ENCODE measurements at places on chromosomes 5 and 9.

- DNase-seq = no peak
These were observed 199.9 kb downstream of the SNX18 start for GRCh38 chr5:54717459-54717858.

- DNase-seq = no peak
These were observed 202.1 kb downstream of the PCSK5 start for GRCh38 chr9:76092572-76092971.

DNA sequence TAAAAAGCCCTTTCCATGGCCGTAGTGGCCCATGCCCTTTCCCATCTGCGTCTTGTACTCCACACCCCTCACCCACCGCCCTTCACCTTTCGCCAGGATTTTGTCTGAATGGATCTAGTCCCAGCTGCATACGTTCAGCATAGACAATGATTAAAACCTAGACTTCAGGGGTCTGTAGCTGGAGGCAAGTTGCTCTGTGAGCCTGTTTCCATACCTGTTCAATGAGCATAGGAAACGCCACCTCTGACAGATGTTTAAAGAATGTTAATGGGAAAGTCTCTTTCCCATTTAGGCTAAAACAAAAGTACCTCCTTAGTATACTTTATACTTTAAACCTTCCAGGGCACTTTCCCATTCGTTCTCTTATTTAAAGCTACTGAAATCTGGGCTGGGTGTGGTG, 105.7 kb downstream of the SPRY4 start:
- no peak for DNase-seq

DNA sequence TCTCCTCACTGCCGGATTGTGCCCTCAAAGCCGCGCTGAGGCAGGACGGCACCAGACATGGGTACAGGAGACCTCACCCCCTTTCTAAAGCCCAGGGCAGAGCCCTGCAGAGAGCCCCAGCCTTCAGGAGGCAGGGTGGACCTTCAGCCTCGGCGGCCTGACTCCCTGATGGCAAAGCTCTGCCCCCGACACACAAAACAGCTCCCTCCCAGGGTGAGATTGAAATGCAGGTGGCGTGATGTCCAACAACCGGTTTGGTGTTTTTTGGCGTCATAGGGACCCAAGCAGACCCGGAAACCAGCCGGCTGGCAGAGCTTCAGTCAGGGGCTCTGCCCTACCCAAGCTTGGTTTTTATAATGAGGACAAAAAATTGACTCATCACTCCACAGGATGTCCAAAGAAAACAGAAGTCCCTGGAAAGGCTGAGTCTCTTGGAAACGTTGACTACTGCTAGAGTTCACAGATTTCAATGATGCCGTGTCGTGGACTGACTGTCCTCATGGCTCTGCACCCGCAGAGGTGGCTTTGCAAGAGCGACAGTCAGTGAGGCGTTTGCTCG, 275.2 kb upstream of the IRX1 start:
- DNase-seq = no peak

DNA sequence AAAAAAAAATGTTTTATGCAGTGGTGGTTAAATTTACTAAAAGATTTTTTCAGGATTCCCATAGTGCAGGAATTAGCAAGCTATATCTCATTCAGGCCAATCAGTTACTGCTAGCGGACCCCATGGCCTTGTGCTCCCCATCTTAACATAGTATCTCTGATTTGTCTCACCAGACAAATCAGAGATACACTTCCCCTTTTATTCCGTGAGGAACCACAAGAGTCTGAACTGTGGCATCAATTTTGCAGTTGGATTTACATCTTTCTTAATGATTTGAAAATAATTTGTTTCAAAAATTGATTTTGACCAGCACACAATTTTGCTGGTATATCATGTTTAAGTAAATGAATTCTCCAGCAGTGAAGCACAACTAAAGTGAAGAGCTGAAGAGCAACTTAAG, 17.9 kb downstream of the ITGA1 start:
- DNase-seq = no peak

DNA sequence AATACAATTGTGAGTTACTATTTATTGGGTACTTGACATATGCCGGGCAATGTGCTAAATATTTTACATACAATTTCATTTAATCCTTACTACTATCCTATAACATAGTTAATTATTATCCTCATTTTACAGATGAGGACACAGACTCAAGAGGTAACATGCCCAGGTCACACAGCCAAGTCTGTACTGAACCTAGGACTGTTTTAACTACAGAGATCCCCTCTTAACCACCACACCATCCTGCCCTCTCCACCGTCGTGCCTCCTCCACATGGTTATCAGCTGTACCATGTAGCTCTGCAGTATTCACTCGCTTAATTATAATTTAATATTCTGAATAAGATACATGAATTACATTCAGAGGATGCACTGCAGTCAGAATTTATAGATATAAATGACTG, 5.3 kb downstream of the RAB14 start:
- DNase-seq = no peak

- DNase-seq = no peak
These were observed 46.2 kb downstream of the NSUN2 start for GRCh38 chr5:6586647-6587042.

DNA sequence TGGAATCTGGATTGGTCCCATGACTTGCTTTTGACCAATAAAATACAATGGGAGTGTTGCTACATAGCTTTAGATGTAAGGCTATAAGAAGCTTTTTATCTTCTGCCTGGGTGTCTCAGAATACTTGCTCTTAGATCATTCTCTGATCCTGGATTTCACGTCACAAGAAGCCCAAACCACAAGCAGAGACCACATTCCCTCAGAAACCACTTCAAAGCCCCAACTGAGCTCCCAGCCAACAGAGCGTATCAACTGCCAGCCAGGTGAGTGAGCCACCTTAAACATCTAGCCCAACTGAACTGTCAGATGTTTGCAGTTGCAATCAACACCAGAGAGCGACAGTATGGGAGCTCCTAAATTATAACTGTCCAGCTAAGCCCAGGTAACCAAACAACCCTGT, 687.1 kb downstream of the TLE1 start:
- peak; percentile 56 for DNase-seq

DNA sequence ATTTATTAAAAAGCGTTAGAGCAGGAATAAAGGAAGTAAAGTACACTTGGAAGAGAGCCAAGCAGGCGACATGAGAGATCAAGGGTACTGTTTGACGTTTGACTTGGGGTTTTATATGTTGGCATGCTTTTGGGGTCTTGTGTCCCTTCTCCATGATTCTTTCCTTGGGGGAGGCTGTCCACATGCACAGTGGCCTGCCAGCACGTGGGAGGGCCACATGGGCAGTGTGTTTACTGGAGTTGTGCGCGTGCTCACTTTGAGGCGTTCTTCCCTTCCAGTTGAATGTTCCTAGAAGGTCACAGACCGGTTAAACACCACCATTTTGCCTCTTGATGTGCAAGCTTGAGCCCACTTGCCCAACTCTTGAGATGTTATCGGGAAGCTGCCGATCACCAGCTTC, 49.5 kb upstream of the ICE1 start:
- DNase-seq = no peak

DNA sequence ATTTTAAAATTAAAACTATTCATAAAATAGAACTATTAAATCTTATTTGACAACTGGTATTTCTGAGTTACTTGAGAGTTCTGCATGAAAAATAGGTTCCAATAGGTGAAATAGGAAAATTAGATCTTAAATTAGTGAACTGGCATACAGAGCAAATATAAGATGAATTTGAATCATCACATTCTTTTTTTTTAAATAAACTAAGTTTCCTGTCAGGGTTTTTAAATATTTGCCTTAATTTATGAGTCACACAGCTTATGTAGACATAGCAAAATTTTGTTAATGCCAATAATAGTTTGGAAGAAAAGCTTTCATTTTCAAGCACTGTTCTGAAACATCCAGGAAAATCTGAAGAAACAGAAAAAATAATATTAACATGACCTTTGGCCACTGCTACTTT, 311.7 kb upstream of the HAPLN1 start:
- DNase-seq = no peak

GRCh38 chr5:16819522-16820167, 116.4 kb downstream of the MYO10 start:
- DNase-seq = no peak

DNA sequence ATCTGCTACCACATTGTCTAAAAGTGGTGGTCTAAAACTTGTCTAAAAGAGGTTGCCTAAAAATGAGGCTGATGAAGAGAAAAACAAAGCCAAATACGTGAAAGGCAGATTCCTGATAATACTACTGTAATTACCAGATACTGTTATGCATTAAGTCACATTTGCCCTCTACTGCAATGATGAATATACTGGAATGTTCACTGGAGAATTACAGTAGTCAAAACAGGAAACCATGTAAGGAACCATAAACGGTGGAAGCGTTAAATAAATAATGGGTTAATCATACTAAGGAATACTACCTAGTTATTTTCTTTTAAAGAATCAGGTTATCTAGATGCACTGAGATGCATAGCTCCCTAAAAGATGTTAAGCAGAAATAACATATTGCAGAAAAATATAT, 201.3 kb downstream of the MCTP1 start:
- no peak for DNase-seq

GRCh38 chr5:159331093-159331973, 1.0 kb upstream of the IL12B start:
- DNase-seq = peak; percentile 64

GRCh38 chr5:173108914-173109313, 35.4 kb upstream of the BNIP1 start:
- DNase-seq = peak; percentile 4

DNA sequence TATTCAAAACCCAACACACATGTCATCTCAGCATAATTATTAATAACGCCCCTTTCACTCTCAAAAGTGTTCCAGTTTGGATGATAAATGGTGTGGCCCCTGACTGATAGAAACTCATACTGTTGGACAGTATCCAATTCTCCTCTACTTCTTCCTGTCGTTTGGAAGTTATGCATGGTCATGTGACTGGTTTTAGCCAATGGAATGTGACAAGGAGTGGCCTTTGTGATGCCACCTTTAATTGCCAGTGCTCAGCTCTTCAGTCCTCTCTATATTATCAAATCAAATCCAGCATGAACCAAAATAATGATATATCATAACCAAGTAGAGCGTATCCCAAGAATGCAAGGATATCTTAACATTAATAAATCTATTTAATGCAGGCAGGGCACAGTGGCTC, 117.8 kb upstream of the SPIN1 start:
- no peak for DNase-seq
